Stimulated activated CD4-positive, alpha-beta T cell treated with anti-CD3 and anti-CD28 coated beads, Interleukin-1b, Interleukin-23, amount 100 ng/mL, for 1 hour (primary cell): ENCODE measurements at places on chromosomes 7 and 10.

- no peak for DNase-seq
Measured at GRCh38 chr7:102407910-102408309, 11.7 kb downstream of the PRKRIP1 start.

DNA sequence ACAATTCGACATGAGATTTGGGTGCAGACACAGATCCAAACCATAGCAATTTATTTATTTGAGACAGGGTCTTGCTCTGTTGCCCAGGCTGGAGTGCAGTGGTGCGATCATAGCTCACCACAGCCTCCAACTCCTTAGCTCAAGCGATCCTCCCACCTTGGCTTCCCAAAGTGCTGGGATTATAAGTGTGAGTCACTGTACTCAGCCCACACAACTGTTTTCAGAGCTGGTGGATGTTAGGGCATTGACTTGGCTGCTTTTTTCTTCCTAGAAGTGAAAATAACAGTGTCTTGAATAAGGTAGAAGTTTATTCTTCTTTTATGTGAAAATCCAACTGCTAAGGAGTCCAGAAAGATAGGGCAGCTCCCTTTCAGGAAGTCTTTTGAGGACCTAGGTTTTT lies 132.1 kb downstream of the CCDC3 start:
- DNase-seq = no peak

- no peak for DNase-seq
Measured at GRCh38 chr7:12320241-12320986, 83.3 kb downstream of the VWDE start.

DNA sequence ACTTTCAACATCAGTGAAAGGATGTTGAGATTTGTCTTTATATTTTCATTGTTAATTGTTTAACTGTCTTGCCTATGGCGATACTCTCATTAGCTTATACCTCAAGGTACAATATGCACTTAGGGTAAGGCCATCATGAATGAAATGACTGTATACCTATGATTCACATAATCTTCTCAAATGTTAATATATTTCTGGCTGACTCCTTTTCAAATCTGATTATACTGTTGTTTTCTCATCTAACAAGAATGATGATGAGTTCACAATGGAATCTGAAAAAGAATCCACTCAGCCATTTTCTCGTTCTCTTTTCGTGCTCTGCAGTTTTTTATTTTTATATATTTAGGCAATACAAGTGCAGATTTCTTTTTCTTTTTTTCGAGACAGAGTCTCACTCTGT lies 159.1 kb downstream of the ARHGAP12 start:
- no peak for DNase-seq

- no peak for DNase-seq
Measured at GRCh38 chr7:36971515-36972139, 247.3 kb upstream of the AOAH start.
